Lower lobe of right lung (tissue), 2 donors: ENCODE measurements at places on chromosomes 1 and 21. TPM values are rescaled to one million over a fixed set of nuclear protein-coding genes. Genes with fewer than 3 reads are reported as not detected.

ACTN2 gene
- total RNA-seq = 1.9 TPM

PTPRU gene
- 35.1 TPM for total RNA-seq

- no peak overlapping the region for H3K4me3 ChIP-seq
- no peaks in the 10 kb centered on the region for H3K36me3 ChIP-seq
- H3K27ac ChIP-seq = no peak overlapping the region
- H3K4me1 ChIP-seq = no peaks in the 10 kb centered on the region
- no peaks in the 10 kb centered on the region for H3K27me3 ChIP-seq
- DNase-seq = peak; percentile 59
These were observed 392.8 kb upstream of the CAMK1G start for GRCh38 chr1:209190591-209191261.

DNA sequence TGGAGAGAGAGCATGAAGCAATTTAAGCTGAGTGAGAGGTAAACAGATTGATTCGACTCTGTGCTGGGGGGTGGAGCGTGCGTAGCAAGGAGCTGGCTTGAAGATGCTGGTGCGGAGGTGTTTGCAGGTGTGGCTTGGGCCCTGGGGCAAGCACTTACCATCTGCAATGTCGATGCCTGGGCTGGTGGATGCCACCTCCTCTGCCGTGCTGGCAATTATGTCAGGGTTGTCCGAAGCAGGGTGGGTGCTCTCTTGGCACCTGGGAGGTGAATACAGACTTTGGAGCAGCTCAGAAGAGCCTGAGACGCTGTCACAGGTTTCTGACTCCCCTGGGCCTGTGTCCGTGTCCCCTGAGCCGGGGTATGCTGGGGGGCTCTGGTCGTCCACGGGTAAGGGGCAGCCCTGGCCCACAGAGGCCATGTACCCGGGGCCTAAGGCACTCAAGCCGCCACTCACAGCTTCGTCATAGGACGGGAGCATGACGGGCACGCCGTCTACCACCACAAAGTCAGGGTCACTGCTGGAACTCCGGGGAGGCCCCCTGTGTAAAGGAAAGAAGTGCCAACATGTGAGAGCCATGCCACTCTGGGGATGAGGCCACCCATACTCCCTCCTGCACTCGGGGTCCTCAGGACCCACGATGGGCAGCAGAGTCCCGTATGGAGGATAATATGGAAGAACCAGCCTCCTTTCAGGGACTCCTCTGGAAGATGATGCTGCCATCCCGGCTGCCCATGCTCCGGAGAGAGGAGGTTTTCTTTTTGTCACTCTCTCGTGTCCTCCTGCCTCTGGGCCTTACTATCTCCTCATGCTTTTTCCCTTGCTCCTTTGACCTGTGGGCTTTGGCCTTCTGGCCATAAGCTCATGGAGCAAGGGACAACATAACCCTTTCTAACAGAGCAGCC lies 80.3 kb upstream of the TLR5 start:
- no peak overlapping the region for H3K4me3 ChIP-seq
- no peak overlapping the region for H3K27ac ChIP-seq
- H3K4me1 ChIP-seq = no peaks in the 10 kb centered on the region
- no peaks in the 10 kb centered on the region for H3K36me3 ChIP-seq
- DNase-seq = no peak
- H3K27me3 ChIP-seq = no peaks in the 10 kb centered on the region

AGT gene
- total RNA-seq = 0.86 TPM

GRCh38 chr1:197844651-197845050 lies 57.8 kb upstream of the C1orf53 start:
- H3K36me3 ChIP-seq = no peaks in the 10 kb centered on the region
- DNase-seq = no peak
- H3K27ac ChIP-seq = no peak overlapping the region

- peak; percentile 86 for DNase-seq
- no peak overlapping the region for H3K4me3 ChIP-seq
- no peaks in the 10 kb centered on the region for H3K36me3 ChIP-seq
These were observed 95.1 kb downstream of the RHOU start for GRCh38 chr1:228830185-228830953.

DNA sequence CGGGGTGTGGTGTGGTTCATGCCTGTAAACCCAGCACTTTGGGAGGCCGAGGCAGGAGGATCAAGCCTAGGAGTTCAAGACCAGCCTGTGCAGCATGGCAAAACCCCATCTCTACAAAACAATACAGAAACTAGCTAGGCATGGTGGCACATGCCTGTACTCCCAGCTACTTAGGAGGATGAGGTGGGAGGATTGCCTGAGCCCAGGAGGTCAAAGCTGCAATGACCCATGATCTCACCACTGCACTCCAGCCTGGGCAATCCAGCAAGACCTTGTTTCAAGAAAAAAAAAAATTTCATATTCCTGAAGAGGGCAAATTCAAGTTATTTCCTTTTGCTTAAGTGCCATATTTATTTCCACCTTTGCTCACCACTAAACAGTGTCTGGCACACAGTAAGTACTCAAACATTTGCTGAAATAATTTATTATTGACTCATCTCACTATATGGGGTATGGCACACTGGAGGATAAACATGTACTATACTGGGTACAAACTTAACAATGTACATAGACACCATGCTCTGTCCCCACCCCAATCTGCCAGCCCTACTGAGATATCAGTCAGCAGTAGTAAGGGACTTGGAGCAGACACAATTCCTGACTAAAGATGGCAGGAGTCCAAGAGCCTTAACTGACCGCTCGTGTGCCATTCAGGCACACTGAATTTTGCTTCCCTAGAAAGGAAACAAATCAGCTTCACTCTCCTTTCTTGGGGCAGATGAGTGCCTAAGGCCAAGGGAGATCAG lies 15.5 kb downstream of the MEAF6 start:
- no peak for DNase-seq
- peaks cover 21% of the 10 kb centered on the region for H3K4me1 ChIP-seq
- peaks cover 95% of the 10 kb centered on the region for H3K36me3 ChIP-seq

ITLN2 gene
- total RNA-seq = 30.7 TPM

PLCH2 gene
- 3.8 TPM for total RNA-seq

DNA sequence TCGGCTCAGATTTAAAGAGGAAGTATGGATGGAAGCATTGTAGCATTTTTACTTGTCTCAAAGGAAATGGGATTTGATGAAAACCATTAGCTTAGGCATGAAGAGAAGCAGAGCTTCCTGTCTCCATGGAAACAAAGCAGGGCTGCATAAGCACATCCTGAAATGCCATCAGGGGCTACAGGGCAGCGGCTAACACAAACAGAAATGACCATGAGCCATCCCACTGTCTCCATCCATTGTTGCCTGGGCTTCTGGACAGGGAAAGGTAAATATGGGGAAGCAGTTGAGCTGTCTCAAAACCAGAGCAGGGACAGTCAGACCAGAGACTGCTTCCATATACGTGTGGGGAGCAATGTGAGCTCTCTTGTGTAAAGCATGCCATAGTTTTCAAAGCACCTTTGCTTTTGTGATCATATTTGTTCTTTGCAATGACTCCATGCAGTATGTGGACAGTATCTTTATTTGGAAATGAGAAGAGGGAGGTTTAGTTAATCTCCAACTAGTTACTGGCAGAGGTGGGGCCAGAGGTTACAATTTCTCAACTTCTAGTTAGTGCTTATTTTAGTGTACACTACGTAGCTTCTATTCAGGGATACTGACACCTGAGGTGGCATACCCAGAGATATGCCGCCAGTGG lies 176.1 kb downstream of the CACNA1E start:
- H3K4me1 ChIP-seq = no peaks in the 10 kb centered on the region
- H3K4me3 ChIP-seq = no peak overlapping the region
- DNase-seq = no peak
- H3K27ac ChIP-seq = no peak overlapping the region
- H3K27me3 ChIP-seq = peaks cover 2% of the 10 kb centered on the region
- no peaks in the 10 kb centered on the region for H3K36me3 ChIP-seq

GRCh38 chr21:44962403-44962966 lies 22.7 kb downstream of the SLX9 start:
- H3K27ac ChIP-seq = peak overlapping the region; percentile 57
- peaks cover 62% of the 10 kb centered on the region for H3K4me1 ChIP-seq
- H3K27me3 ChIP-seq = no peaks in the 10 kb centered on the region
- H3K4me3 ChIP-seq = no peak overlapping the region
- DNase-seq = peak; percentile 50
- H3K36me3 ChIP-seq = peaks cover 23% of the 10 kb centered on the region

PDC gene
- total RNA-seq = not detected

DNA sequence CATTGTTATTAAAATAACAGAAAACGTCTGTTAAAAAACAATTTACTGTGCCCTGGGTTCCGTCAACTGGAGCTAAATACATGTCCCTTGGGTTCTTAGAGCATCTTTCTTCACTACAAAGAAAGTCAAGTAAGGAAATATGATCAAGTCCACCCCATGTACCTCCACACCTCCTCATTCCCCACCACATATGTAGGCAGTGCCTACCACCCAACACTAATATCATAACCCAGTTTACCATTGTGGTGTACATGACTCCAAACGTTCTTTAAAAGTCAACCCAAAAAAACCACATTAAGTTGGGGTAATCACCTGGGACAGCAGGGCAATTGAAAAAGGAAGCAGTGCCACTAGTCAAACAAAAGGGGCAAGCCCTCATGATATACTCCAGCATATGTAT lies 7.8 kb upstream of the LRRC52 start:
- H3K27ac ChIP-seq = no peak overlapping the region
- no peaks in the 10 kb centered on the region for H3K4me1 ChIP-seq
- H3K4me3 ChIP-seq = no peak overlapping the region
- no peaks in the 10 kb centered on the region for H3K27me3 ChIP-seq

CYP4B1 gene
- total RNA-seq = 210 TPM

- H3K27ac ChIP-seq = no peak overlapping the region
- H3K4me1 ChIP-seq = no peaks in the 10 kb centered on the region
- H3K4me3 ChIP-seq = no peak overlapping the region
- no peak for DNase-seq
- H3K27me3 ChIP-seq = no peaks in the 10 kb centered on the region
These were observed 87.6 kb downstream of the CTH start for GRCh38 chr1:70498666-70499065.

GRCh38 chr1:228154670-228155571 lies 5.2 kb downstream of the GJC2 start:
- DNase-seq = peak; percentile 49
- H3K36me3 ChIP-seq = peaks cover 1% of the 10 kb centered on the region
- no peak overlapping the region for H3K4me3 ChIP-seq
- H3K27ac ChIP-seq = no peak overlapping the region
- H3K27me3 ChIP-seq = peaks cover 3% of the 10 kb centered on the region
- peaks cover 21% of the 10 kb centered on the region for H3K4me1 ChIP-seq

DNA sequence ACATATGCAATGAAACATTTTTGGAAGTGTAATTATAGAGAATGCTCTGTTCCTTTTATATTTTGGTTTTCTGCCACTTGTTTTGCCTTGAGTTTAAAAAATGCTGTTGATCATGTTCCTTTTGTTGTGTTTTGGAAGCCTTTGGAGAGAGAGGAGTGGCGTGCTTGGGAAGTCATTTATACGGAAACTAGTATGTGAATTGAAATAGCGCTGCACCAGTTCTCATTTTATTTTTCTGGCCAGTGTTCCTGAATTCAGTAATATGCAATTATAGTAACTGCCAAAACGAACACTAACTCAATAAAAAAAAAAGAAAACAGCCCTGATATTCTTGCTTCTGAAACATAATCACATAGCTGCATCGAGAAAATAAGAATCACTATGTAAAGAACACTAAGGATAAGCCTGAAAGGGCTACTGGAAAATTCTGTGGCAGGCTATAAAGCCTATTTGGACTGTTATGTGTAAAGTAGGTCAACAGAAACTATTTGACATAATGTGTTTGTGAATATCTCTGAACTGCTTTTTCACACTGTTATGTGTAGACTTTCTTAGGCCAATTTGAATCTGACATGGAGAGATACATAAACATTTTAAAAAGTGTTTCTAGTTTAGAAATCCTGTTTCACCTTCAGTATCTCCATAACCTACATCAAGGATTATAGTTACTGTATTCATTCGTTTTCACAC lies 742.0 kb downstream of the KCNT2 start:
- no peak overlapping the region for H3K27ac ChIP-seq
- no peak overlapping the region for H3K4me3 ChIP-seq
- no peaks in the 10 kb centered on the region for H3K36me3 ChIP-seq
- no peaks in the 10 kb centered on the region for H3K4me1 ChIP-seq
- no peak for DNase-seq
- no peaks in the 10 kb centered on the region for H3K27me3 ChIP-seq

GRCh38 chr1:101992821-101993575 lies 3.7 kb downstream of the OLFM3 start:
- H3K27ac ChIP-seq = no peak overlapping the region
- no peaks in the 10 kb centered on the region for H3K27me3 ChIP-seq
- H3K4me1 ChIP-seq = no peaks in the 10 kb centered on the region
- no peaks in the 10 kb centered on the region for H3K36me3 ChIP-seq

DNA sequence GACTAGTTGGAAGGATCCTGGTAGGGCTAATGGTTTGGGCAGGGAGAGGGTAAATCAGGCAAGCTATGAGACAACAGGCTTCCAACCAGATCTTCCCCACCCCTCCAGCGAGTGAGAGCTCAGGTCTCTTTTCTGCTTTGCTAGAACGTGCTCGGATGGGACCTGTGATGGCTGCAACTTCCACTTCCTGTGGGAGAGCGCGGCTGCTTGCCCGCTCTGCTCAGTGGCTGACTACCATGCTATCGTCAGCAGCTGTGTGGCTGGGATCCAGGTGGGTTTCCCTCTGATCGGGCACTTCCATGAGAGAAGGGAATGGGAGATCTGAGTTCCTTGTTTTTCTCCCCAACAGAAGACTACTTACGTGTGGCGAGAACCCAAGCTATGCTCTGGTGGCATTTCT lies 14.0 kb upstream of the SARS1 start:
- no peak for DNase-seq
- no peaks in the 10 kb centered on the region for H3K36me3 ChIP-seq
- no peak overlapping the region for H3K4me3 ChIP-seq
- H3K27ac ChIP-seq = no peak overlapping the region

KIF21B gene
- 4.7 TPM for total RNA-seq

GRCh38 chr1:112990271-112990670 lies 34.3 kb upstream of the SLC16A1 start:
- no peak for DNase-seq
- peaks cover 4% of the 10 kb centered on the region for H3K4me1 ChIP-seq
- H3K27me3 ChIP-seq = no peaks in the 10 kb centered on the region
- H3K36me3 ChIP-seq = no peaks in the 10 kb centered on the region
- no peak overlapping the region for H3K27ac ChIP-seq
- no peak overlapping the region for H3K4me3 ChIP-seq

GRCh38 chr1:23436520-23437354 lies 12.2 kb upstream of the TCEA3 start:
- DNase-seq = peak; percentile 81
- H3K36me3 ChIP-seq = peaks cover 65% of the 10 kb centered on the region
- no peaks in the 10 kb centered on the region for H3K4me1 ChIP-seq
- H3K27ac ChIP-seq = peak overlapping the region; percentile 67

GRCh38 chr21:42761776-42762335 lies 108.4 kb downstream of the PDE9A start:
- peak; percentile 35 for DNase-seq
- H3K4me1 ChIP-seq = no peaks in the 10 kb centered on the region
- no peak overlapping the region for H3K27ac ChIP-seq
- H3K36me3 ChIP-seq = peaks cover 12% of the 10 kb centered on the region
